ENCODE measurements at places on chromosomes 3 and 15.

DNA sequence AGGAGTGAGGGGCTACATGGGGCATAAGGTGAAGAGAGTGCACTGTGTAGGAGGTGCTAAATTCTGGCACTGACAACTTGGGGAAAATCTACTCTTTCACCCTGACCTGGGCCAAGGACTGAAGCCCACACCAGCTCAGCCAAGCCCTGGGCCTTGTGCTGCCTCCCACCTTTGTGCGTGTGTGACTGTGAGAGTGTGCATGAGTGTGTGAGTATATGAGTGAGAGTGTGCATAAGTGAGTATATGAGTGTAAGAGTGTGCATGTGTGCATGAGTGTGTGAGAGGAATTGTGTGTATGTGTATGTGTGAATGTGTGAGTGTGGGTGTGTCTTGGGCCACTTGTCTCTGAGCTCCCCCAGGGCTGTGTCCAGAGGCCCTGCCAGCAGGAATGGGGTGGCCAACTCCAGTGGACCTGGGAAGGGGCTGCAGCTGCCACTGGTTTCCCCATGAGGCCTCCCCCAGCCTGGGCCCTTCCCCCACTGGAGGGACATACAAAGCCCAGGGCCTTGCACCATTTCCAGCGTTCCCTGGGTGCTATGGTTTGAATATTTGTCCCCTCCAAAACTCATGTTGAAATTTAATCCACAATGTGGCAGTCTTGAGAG is 15.2 kb downstream of the C3orf22 start:
- DNase-seq = no peak

DNA sequence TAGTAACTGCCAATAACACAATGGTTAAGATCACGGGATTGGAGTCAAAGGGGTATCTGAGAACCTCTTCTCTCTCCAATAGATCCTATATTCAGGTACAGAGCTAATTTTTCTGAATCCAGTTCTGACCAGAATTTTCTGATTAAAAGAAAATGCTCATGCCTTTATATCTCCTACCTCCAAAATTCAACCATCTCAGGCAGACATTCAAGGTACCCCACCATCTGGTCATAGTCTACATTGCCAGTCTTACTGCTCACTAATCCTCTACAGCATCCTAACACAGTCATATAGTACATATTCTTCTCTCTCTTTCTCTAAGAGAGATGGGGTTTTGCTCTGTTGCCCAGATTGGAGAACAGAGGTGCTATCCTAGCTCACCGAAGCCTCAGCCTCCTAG is 59.1 kb downstream of the LSAMP start:
- DNase-seq = no peak

GRCh38 chr3:120218981-120219380 is 66.0 kb downstream of the GPR156 start:
- DNase-seq = no peak

DNA sequence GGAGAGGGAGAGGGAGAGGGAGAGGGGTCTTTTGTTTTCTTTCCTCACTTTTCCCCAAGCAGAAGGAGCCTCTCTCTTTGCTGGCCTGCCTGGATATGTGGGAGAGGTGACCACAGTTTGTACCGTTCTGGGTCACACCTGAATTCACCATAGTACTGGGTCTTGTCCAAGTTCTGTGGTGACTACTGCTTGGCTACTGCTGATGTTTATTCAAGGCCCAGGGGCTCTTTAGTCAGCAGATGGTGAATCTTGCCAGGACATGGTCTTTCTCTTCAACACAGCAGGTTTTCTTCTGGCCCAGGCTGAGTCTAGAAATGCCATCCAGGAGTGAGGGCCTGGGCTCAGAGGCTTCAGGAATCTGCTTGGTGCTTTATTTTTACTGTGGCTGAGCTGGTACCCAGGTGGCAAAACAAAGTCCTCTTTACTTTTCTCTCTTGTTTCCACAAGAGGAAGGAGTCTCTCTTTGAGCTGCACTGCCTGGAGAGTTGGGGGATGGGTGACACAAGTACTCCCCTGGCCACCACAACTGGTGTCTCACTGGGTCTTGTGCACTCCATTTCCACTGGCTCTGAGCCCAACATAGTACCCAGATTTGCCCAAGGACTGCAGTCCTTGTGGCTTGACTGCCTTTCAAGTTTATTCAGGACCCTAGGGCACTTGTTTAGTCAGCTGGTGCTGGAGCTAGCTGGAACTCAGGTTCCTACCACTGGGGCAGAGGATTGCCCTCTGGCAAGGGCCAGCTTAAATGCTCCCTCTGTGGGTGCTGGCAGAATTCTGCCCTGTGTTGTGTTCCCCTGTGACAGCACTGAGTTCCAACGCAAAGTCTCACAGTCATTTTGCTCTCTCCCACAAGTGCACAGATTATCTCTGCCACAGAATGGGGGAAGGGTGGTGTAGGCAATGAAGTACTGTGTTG is 16.8 kb upstream of the CCNDBP1 start:
- no peak for DNase-seq

DNA sequence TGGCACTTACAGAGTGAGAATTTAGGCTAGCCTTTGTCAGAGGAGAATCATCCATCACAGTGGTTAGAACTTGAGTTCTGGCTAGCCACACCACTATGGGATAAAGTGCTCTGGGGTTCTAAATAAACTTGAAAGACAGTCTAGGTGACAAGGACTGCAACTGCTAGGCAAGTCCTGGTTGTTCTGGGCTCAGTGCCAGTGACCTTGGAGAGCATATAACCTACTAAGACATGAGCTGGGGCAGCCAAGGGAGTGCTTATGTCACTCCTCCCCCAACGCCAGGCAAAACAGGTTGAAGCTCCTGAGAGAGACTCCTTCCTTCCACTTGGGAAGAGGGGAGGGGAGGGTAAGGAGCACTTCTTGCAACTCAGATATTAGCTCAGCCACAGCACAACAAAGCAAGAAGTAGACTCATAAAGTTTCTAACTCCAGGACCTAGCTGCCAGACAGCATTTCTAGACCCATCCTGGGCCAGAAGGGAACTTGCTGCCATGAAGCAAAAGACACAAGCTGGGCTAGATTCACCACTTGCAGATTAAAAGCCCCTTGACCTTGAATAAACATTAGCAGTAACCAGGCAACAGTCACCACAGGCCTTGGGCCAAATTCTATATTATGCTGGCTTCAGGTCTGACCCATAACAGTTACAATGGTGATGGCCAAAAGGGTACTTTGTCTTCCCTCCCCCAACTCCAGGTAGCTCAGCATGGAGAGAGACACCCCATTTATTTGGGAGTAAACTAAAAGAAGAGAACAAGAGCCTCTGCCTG is 963.7 kb downstream of the PLOD2 start:
- no peak for DNase-seq

Data from D721Med (cell line).